ENCODE measurements at places on chromosomes 13 and 19. TPM values are rescaled to one million over a fixed set of nuclear protein-coding genes. Genes with fewer than 3 reads are reported as not detected.
A peak's percentile ranks its signal among the peaks of the same experiment; 100 is the strongest.

DNA sequence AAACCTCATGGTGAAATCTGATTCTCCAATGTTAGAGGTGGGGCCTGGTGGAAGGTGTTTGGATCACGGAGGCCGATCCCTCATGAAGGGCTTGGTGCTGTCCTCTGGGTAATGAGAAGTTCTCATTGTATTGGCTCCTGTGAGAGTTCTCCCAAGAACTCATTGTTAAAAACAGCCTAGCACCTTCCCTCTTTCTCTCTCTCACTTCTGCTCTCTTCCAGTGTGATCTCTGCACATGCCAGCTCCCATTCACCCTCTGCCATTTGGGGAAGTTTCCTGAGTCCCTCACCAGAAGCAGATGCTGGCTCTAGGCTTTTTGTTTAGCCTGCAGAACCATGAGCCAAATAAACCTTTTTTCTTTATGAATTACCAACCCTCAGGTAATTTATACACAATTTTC is 3.1 kb upstream of the SUCLA2 start:
- DNase-seq = no peak

- no peak for DNase-seq
Observed at GRCh38 chr13:72194523-72194922, 327.5 kb upstream of the DACH1 start.

DNA sequence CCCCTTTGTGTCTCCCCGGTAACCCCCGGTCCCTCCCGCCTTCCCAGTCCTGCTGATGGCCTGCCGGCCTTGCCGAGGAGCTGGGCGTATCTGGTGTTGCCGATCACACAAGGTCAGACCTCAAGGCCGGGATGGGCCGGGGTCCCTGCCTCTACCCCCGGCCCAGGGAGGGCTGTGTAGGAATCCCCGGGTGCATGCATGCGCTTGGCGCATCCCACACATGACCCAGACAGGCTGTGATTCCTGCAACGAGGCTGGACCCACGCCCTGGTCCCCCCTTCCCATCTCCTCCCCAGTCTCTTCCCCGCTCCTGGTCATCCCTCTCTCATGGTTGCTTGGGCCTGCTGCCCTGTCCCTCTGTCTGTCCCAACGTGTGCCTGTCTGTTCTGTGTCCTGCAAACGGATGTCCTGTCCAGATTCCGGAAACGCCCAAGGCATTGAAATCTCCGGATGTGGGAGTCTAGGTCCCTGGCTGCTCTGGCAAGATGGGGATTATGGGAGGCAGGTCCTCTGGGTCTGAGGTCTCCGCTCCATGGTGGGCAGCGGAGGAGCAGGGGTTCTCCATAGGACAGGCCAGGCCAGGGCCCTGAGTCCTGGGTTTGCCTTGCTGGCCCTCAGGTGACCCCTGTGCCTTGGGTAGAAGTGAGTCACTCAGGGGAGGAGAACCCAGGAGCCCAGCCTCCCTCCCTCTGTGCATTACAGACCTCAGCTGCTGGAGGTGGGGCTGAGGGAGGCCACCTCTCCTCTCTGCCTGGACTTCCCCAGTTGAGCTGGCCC is 1.6 kb downstream of the PKN1 start:
- peak; percentile 63 for DNase-seq

DNA sequence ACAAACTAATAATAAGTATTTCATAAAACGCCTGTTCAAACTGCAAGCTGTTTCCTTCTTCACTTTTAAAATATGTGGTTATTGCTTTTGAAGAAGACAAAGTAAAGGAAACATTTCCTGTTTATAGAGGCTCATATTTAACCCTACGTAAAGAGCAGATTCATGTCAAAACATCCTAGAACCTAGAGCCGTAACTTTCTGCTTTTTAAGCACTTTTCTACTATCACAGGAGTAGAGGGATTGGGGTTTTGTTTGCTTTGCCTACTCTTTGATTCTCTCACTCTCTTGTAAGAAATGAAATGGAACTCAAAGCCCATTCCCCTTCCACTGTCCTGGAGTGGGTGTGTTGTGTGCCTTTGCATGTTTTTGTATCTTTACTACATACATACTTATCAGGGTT is 54.0 kb upstream of the GPR183 start:
- DNase-seq = no peak

DNA sequence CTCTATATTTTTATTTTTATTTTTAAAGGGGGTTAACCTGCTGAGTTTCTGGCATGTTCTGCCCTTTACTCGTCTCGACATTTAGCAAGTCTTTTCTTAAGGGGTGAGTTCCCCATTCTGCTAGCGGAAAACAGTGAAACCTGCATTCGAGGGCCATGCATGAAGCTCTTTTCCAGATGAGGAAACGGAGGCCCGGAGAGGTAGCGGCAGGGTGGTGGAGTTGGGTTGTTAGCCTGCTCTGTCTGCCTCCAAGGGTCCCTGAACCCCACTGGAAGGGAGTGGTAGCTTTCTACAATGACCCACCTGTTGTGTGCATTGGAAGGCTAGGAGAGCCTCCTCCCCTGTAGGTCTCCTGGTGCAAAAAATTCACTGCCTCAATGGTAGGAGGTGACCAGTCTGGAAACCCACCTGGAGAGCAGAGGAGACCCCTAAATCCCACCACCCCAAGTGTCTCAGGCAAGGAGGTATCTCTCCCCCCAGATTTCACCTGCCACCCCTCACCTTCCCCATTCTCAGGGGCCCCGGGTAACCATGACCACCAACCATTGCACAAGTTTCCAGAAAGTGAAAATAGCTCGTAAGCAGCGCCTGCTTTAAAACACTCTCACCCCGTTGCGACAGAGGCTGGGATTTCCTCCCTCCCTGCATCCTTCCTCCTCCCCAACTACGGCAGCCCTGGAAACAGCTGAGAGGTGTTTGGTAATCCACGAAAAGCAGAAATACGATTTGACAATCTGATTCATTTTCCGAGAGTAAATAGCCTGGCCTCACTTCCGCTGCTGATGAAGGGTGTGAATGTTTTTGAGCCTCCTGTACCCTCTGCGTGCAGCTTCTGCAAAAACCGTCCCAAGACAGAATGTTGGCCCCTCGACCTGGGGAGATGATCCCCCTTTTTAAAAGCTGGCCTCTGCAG is 3.5 kb downstream of the KLF2 start:
- DNase-seq = peak; percentile 80

- no peak for DNase-seq
Observed at GRCh38 chr13:40215747-40216146, 450.7 kb downstream of the FOXO1 start.

DNA sequence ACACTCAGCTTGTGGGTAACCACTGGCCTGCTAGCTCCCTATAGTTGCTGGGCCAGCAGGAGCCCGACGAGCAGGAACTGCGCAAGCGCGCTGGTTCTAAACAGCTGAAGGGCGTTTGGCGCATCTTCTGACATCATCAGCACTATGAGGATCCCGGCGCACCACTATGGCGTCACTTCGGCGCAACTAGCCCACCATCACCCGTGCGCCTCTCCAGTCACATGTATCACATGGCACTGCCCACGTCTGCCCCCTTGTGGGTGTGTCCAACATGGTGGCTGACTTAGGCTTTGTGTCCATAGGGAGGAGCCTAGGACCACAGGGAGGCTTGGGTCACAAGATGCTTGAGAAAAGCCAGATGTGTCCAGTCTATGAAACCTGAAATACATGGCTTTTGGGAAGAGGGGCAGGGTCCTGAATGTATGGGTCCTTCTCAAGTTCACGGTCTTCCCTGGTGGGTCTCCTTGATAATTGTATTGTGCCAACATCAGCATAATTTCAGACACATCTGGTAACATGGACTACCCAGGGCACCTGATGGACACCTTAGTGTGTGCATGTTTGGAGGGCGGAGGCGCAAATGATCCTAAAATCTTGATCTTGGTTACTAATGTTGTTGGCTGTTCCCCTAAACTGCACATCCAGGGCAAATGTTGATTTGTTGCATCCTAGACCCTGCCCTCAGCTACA is 18.0 kb downstream of the KLK4 start:
- DNase-seq = no peak

GRCh38 chr19:33486936-33487811 is 34.4 kb downstream of the PEPD start:
- no peak for DNase-seq

The OLFM2 gene
- 0.96 TPM for total RNA-seq

The MAMSTR gene
- 0.32 TPM for total RNA-seq

The CRB3 gene
- not detected for total RNA-seq

The C19orf67 gene
- not detected for total RNA-seq

The PTH2 gene
- total RNA-seq = not detected

The SPTBN4 gene
- total RNA-seq = 0.43 TPM

The KLK7 gene
- not detected for total RNA-seq
